Activated T-cell treated with anti-CD3 and anti-CD28 coated beads, Interleukin-2, amount 50 U/mL, for 72 hours (primary cell): ENCODE measurements at places on chromosomes 5 and 9. TPM values are rescaled to one million over a fixed set of nuclear protein-coding genes. Genes with fewer than 3 reads are reported as not detected.

DNA sequence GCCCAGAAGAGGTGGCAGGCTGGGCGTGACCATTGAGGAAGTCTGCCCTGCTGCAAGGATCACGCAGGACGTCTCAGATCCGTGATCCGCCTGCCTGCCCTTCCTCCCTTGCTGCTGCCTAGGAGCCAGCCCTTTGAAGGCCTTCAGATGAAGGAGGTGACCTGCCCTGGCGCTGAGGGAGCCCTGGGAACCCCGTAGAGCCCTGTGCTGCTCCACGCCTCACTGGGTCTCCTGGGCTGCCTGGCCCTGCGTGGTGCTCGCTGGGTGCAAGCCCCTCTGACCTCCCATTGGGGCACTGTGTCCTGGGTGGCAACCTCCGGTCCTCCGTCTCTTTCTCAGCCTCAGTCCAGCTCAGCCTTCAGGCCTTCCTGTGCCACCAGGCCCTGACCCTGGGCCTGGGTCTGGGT lies 295.3 kb upstream of the IRX4 start:
- DNase-seq: no peak

DNA sequence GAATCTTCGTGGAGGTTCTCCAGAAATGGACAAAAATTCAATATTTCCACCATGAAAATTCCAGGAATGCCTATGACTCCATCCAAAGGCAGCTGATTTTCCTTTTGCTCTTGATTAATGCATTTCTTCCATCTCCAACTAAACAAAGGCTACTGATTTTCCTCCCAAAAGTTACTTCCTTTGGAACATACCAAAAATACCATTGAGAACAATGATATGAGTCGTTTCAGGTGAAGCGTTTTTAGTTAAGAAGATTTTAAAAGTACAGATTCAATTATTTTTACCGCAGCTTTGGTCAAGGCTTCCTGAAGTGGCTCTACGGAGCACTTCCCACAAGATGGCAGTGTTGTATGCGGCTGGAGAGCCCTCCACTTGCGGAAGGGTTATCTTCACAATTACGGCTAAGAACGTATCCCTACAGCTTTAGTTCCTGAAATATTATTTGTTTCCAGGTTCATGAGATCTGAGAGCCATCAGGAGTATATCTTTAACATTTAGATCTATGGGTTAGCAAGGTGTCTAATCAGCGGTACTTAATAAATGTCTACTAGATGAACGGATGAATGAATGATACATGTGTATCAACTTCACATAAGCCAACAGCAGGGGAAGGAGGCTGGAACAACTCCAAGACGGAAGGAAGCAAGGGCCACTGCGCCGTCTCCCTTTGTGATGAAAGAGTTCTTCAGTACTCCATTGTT lies 35.9 kb upstream of the ARSB start:
- DNase-seq: peak; percentile 50

ADRA1B gene
- total RNA-seq: not detected

CCDC152 gene
- total RNA-seq: 13.5 TPM

PCDHB3 gene
- total RNA-seq: not detected

DNA sequence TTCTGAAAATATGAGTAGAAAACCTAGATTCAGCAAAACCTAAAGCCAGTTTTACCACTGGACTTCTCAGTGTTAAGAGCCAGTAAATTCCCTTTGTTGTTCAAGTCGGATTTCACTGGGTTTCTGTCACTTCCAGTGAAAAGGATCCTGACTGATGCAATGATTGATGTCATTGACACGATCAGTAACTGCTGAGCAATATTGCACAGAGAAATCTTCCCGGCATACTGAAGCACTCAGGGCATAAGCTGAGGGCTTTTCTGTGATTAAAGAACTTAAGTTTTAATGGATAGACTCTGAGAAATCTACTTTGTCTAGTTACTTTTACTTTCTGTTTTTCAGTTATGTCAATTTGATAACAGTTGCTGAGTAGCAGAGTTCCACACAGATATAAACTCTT lies 61.9 kb downstream of the DENND1A start:
- no peak for DNase-seq

DNA sequence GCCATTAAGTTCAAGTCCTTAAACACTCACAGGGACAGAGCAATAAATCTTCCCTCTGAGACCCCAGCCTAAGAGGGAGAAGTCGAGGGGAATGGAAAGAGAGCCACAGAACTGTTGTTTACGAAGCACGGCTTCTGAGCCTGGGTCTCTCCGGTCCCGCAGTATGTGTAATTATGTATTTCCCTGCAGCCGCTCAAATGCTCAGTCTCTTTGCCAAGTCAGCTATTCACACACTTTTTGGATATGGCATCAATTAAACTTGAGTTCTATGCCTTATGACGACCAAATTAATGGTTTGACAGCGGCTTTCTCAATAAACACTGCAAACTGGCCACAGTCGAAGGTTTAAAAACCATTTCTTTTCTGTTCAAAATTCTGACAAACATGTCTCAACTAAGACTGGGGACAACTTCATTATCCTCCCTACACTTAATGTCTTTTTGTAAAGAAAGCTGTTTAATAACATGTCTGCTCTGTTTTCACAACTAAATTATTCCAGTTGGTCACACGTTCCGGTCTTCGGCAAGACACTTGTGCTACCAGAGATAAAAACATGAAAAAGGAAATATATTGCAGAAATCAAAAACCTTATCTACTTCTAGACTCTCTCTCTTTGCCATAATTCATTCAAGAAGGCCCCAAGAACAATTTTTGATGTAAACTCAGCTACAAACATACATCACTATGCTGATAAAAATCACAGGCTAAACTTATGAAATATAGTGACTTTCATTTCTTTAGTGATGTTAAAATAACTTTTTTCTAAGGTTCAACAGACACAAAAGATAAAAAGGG lies 203.2 kb downstream of the GAPVD1 start:
- DNase-seq: no peak

ADAMTS13 gene
- 3.9 TPM for total RNA-seq

- DNase-seq: no peak
These were observed 169.2 kb upstream of the CTNND2 start for GRCh38 chr5:12073426-12073825.

- no peak for DNase-seq
These were observed 34.8 kb downstream of the SNX24 start for GRCh38 chr5:122880170-122880689.

LRRTM2 gene
- 0.23 TPM for total RNA-seq

- DNase-seq: no peak
These were observed 32.8 kb upstream of the ZSWIM6 start for GRCh38 chr5:61299261-61299681.

- no peak for DNase-seq
These were observed 3.6 kb upstream of the POC5 start for GRCh38 chr5:75720882-75721281.

- no peak for DNase-seq
These were observed 473 bp upstream of the GABRA1 start for GRCh38 chr5:161847447-161847846.
